ENCODE measurements at places on chromosomes 4 and X. TPM values are rescaled to one million over a fixed set of nuclear protein-coding genes. Genes with fewer than 3 reads are reported as not detected.

DNA sequence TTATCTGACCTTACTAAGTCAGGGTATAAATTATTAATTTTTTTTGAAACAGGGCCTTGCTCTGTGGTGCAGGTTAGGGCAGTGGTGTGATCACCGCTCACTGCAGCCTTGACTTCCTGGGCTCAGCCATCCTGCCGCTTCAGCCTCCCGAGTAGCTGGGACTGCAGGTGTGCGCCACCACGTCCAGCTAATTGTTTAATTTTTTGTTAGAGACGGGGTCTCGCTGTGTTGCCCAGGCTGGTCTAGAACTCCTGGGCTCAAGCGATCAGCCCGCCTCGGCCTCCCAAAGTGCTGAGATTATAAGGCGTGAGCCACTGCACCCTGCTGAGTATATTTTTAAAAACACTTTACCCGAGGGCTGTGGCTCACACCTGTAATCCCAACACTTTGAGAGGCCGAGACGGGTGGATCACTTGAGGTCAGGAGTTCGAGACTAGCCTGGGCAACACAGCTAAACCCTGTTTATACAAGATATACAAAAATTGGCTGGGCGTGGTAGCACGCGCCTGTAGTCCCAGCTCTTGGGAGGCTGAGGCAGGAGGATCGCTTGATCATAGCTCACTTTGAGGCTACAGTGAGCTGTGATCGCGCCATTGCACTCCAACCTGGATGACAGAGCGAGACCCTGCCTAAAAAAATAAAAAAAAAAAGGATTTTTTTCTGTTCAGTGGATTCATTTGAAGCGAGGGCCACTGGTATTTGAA is 721 bp upstream of the TBC1D25 start:
- no peak overlapping the region for H3K4me3 ChIP-seq
- peak overlapping the region; percentile 93 for H3K27ac ChIP-seq
- peaks cover 3% of the 10 kb centered on the region for H3K36me3 ChIP-seq
- no peak for DNase-seq
- peaks cover 13% of the 10 kb centered on the region for H3K4me1 ChIP-seq
- H3K27me3 ChIP-seq = no peaks in the 10 kb centered on the region

The VCX3A gene
- total RNA-seq = not detected

The FDCSP gene
- not detected for total RNA-seq

DNA sequence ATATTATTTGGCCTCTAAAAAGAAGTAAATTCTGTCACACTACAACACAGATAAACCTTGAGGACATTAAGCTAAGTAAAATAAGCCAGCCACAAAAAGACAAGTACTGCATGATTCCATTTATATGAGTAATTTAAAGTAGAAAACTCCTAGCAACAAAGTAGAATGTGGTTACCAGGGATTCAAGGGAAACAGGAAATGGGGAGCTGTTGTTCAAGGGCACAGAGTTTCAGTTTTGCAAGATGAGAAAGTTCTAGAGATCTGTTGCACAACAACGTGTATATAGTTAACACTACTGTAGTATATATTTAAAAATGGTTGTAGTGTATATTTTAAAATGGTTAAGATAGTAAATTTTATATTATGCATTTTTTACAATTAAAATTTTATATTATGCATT is 25.4 kb downstream of the SEC31A start:
- no peaks in the 10 kb centered on the region for H3K27me3 ChIP-seq
- H3K4me3 ChIP-seq = peak overlapping the region; percentile 55
- DNase-seq = peak; percentile 29
- H3K36me3 ChIP-seq = peaks cover 71% of the 10 kb centered on the region
- peak overlapping the region; percentile 65 for H3K27ac ChIP-seq

DNA sequence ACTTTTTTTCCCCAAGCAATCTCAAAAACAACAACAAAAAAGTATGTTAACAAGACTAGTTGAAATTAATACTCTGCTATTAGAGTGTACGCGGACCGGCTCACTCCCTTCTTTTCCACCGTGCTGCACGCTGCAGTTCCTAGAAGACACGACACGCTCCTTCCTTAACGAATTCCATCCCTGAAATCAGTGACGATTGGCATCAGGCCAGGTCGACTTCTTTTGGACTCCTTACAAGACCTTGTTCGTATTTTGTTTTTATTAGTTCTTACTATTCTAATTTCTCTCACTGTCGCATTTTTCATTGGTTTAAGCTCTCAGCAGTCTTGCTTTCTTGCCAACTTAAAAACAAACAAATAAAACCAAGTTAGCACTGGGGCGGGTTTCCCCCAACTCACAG is 175.8 kb upstream of the PITX2 start:
- H3K27ac ChIP-seq = no peak overlapping the region
- H3K4me3 ChIP-seq = no peak overlapping the region
- H3K36me3 ChIP-seq = no peaks in the 10 kb centered on the region
- H3K4me1 ChIP-seq = no peaks in the 10 kb centered on the region
- DNase-seq = no peak
- no peaks in the 10 kb centered on the region for H3K27me3 ChIP-seq

DNA sequence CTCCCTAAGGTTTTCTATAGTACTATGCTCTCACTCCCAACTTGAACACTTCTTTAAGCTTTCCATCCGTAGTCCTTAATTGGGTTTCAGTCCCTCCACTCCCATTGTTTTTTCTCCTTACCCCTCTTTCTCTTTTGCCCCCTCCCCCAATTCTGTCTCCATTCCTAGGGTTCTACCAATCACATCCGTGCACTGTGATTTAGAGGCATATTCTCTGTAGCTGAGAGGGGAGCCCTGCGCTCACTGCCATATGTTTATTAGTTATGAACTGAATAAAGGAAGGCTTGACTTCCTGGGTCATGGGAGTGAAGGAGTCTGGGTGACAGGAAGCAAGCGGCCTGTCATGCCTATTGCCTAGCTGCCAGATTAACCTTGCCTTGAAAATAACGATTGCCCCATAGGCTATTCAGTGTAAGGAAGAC is 471 bp downstream of the MCTS1 start:
- no peaks in the 10 kb centered on the region for H3K27me3 ChIP-seq
- H3K4me1 ChIP-seq = peaks cover 4% of the 10 kb centered on the region
- H3K36me3 ChIP-seq = peaks cover 13% of the 10 kb centered on the region
- peak; percentile 68 for DNase-seq
- H3K4me3 ChIP-seq = peak overlapping the region; percentile 92
- peak overlapping the region; percentile 88 for H3K27ac ChIP-seq

DNA sequence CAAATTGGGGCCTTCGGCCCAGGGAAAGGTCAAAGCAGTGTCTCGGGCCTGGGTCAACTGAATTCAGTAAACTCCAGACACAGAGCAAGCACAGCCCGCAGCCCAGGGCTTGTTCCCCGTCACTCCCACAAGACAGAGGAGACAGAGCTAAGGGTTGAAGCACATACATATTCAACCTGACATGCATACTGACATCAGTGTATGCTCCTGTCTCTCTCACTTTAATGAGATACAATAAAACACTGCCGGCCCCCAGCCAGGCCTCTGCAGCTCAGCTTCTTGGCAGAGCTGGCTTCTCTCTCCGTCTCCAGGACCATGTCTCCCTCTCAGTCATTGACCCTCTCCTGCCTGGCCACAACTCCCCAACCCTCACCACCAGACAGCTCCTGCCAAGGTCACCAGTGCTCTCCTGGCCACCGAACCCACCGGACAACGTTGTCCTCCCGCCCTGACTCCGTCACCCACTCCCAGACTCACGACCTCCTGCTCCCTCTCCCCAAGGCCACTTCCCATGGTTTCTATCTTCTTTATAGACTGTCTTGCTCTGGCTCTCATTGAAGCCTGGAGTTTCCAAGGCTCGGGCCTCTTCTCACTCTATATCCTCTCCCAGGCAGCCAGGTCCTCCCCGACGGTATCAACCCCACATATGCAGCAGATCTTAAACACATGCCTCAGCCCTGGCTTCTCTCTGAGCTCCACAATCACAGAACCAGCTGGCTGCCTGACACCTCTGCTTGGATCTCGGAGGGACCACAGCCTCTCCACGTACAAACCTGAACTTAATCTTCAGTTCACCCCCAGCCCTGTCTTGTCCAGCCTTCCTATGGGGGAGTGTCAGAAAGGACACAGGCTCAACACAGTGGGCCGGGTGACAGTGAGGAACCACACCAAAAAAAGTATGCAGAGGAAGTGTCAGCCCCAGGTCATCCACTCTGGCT is 67.7 kb upstream of the C4orf50 start:
- no peaks in the 10 kb centered on the region for H3K4me1 ChIP-seq
- H3K27me3 ChIP-seq = no peaks in the 10 kb centered on the region
- no peak overlapping the region for H3K27ac ChIP-seq
- H3K4me3 ChIP-seq = no peak overlapping the region

GRCh38 chrX:107448998-107449835 is at the start of gene FRMPD3:
Gene FRMPD3, plus strand, starts transcription at chrX:107449652. Its CDS starts 76,937 bp downstream, at chrX:107526589.
- no peak within 1 kb of the TSS for H3K4me3 ChIP-seq
- no peaks in the 10 kb centered on the region for H3K27me3 ChIP-seq
- no peaks in the 10 kb centered on the region for H3K36me3 ChIP-seq
- H3K27ac ChIP-seq = no peak within 1 kb of the TSS
- H3K4me1 ChIP-seq = peaks cover 2% of the 10 kb centered on the region

DNA sequence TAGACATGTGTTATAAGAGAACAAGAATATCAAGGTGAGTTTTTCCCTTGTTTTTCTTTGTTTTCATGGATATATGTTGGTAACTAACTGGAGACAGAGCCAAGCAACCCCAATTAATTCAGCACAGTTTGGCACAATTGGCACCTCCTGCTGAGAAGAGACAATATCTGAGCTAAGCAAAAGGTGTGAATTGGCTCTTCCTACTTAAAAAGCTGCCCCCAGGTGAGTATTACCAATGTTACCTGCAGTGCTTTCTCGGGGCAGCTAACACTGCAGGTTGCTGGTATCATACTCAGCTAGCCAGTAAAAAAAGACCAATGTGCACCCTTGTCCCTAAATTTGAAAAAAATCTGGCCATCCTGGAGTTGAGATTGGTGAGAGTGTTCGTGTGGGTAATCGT is 871.2 kb upstream of the TENM3 start:
- no peak overlapping the region for H3K27ac ChIP-seq
- no peaks in the 10 kb centered on the region for H3K4me1 ChIP-seq
- no peak for DNase-seq
- no peak overlapping the region for H3K4me3 ChIP-seq
- no peaks in the 10 kb centered on the region for H3K27me3 ChIP-seq

The AMTN gene
- total RNA-seq = not detected

GRCh38 chrX:41449131-41449530 is 2.0 kb downstream of the NYX start:
- H3K27me3 ChIP-seq = no peaks in the 10 kb centered on the region
- no peak overlapping the region for H3K27ac ChIP-seq
- H3K4me3 ChIP-seq = no peak overlapping the region
- no peaks in the 10 kb centered on the region for H3K4me1 ChIP-seq

The SMIM9 gene
- total RNA-seq = not detected

- no peak overlapping the region for H3K27ac ChIP-seq
- H3K4me3 ChIP-seq = no peak overlapping the region
- H3K36me3 ChIP-seq = no peaks in the 10 kb centered on the region
- H3K27me3 ChIP-seq = no peaks in the 10 kb centered on the region
- DNase-seq = no peak
Measured at GRCh38 chr4:69546134-69546765, 50.5 kb upstream of the UGT2B4 start.

The P2RY8 gene
- total RNA-seq = 158 TPM

The TFE3 gene
- total RNA-seq = 44.2 TPM

The HELQ gene
- total RNA-seq = 35.8 TPM

- H3K4me3 ChIP-seq = no peak overlapping the region
- peaks cover 12% of the 10 kb centered on the region for H3K36me3 ChIP-seq
- no peak overlapping the region for H3K27ac ChIP-seq
- no peak for DNase-seq
- peaks cover 27% of the 10 kb centered on the region for H3K4me1 ChIP-seq
Measured at GRCh38 chrX:153797415-153798015, 3.0 kb downstream of the SSR4 start.

DNA sequence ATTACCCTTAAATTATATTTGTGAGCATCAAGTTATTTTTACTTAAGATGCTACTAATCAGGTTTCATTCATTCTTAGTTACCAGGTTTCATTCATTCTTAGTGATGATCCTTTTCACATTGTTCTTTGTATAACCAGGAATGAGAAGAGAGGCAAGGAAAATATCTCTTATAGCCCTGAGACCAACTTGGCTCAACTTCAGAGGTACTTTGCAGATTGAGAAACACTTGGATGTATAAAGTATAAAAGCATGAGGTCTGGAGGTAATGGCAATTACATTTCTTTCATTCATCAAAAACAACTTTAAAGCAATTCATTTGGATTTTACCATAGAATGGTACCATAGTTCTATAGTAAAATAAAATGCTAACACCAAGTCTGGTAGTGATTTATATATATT is 231.0 kb downstream of the PRDM5 start:
- no peaks in the 10 kb centered on the region for H3K36me3 ChIP-seq
- peaks cover 2% of the 10 kb centered on the region for H3K27me3 ChIP-seq
- H3K27ac ChIP-seq = no peak overlapping the region
- DNase-seq = no peak
- no peak overlapping the region for H3K4me3 ChIP-seq

- H3K4me1 ChIP-seq = no peaks in the 10 kb centered on the region
- no peak for DNase-seq
- no peaks in the 10 kb centered on the region for H3K27me3 ChIP-seq
- H3K4me3 ChIP-seq = no peak overlapping the region
- no peak overlapping the region for H3K27ac ChIP-seq
- no peaks in the 10 kb centered on the region for H3K36me3 ChIP-seq
Measured at GRCh38 chrX:63740382-63740781, 44.6 kb downstream of the ARHGEF9 start.

The FAM9B gene
- not detected for total RNA-seq

DNA sequence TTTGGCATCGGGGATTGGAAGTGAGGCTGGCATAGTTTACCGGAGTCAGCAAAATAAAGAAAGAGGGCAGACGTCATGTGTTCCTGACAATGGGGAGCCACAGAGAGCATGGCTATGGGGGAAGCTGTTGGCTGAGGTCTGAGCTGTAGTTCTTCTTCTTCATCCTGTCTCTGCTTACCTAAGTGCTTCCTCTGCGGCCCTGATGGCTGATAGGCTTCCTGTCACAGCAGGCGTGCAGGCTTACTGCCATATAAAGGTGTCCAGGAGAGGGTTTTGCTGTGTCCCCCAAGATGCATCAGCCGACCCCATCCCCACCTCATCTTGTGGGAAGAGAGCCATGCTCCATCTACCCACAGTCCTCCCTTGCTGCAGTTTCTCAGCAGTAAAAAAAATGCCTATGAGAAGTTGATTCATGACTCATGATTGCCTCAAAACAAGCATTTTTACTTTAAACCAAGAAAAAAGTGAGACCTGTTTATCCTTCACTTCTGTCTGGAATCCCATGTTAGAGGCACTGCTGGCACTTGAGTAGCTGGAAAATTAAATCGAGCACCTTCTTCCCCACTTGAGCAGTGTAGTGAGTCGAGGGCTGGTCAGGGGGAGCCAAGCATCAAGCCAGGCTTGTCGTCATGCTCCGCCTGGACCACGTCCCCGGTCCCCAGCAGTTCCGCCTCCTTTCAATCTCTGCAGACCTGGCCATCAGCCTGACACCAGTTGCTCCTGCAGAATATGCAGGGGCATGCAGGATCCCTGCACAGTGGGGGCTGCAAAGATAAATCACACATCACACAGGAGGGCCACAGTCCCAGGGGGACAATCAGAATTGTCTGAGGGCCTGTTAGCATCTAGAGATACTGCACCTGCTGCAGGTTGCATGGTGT is 237.8 kb downstream of the EVC2 start:
- H3K36me3 ChIP-seq = no peaks in the 10 kb centered on the region
- no peak overlapping the region for H3K27ac ChIP-seq
- no peaks in the 10 kb centered on the region for H3K4me1 ChIP-seq
- DNase-seq = no peak

Data from CD4-positive, CD25-positive, alpha-beta regulatory T cell (primary cell).